ENCODE measurements at places on chromosomes 7 and 10.
A peak's percentile ranks its signal among the peaks of the same experiment; 100 is the strongest.

GRCh38 chr7:129821476-129821875 is 131.3 kb downstream of the UBE2H start:
- no peak for DNase-seq

DNA sequence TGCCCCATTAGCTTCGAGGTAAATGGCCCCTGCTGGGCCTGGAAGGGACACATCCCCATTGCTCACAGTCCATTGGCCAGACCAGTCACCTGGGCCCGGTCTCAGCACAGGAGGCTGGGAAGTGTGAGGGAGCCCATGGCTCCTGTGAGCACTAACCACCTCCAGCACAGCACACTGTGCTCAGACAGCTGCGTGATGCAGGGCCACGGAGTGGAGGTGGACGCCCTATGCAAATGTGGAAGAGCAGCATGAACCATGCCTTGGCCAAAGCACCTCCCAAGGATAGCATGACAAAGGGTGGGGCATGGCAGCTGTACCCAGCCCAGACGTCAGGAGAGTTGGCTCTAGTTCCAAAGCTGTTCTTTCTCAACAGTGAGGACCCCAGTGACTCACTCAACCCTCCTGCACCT is 120.1 kb upstream of the ZMIZ1 start:
- DNase-seq = no peak

GRCh38 chr10:111560027-111560426 is 483.2 kb downstream of the ADRA2A start:
- DNase-seq = no peak

DNA sequence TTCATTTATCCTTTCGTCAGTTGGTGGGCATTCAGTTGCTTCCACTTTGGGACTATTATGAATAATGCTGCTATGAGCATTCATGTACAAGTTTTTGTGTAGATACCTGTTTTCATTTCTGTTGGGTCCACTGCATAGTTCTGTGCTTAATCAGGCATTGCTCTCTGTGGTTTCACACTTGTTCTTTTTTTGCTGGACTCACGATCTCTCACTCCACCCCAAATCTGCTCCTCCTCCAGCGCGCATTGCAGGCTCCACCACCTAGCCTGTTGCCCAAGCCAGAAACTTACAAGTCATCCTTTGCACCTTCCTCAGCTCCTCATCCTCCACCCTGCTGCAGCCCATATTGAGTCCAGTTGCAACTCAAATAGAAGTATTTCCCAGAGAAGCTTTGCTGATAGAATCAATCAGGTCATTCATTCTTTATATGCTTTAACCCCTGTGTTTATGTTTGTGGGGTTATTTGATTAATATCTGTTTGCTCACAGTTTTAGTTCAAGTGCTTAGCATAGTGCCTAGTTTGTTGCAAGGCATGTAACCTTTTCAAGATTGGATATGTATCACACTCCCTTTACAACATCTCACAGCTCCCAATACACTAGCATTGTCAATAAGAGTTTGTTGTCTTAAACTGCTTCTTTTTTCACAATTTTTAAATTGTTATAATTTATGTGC is 16.6 kb upstream of the AFAP1L2 start:
- no peak for DNase-seq

DNA sequence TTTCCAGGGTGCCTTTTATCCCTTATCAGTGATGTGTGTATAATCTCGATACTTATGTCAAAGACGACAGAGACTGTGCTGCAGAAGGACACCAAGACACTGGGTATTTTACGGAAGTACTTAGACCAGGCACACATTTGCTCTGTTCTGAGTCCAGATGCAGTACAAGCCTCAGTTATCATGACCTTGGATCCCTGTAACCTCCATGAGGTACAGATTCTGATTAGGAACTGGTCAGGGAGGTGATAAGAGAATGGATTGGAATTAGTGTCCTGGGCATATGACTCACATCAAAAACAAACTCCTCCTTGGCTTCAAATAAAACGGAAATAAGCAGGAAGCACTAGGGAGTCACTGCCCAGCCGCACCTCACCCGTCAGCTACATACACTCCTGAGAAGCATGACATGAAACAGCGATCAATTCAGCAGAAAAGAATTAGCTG is 146.5 kb downstream of the SFMBT2 start:
- DNase-seq = no peak

- DNase-seq = no peak
Observed at GRCh38 chr10:78448470-78448869, 414.8 kb downstream of the RPS24 start.

- DNase-seq = no peak
Observed at GRCh38 chr7:75798770-75799169, 14.8 kb downstream of the CCL24 start.

GRCh38 chr10:97612386-97612785 is 20.9 kb downstream of the MORN4 start:
- DNase-seq = no peak

- no peak for DNase-seq
Observed at GRCh38 chr7:73699370-73700068, 16.1 kb downstream of the BUD23 start.

GRCh38 chr7:82677493-82677892 is 233.9 kb upstream of the CACNA2D1 start:
- DNase-seq = no peak

- no peak for DNase-seq
Observed at GRCh38 chr7:83101530-83101929, 61.2 kb downstream of the PCLO start.

DNA sequence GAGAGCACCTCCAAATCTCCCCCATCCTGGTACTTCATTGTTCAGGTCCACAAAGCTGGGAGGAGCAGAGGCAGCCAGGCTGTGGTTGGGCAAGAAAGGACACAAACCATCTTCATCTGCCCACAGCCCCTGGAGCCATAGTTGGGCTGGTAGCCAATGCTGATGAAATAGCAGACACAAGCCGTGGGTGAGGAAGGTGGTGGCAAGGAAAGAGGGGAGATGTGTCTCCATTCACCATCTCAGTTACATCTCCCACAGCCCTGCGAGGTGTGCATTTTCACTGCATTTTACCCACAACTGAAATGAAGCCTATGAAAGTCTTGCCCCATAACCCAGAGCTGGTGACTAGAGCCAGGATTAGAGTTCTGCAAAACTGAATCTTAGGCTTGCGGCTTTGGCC is 35.0 kb downstream of the PIK3AP1 start:
- DNase-seq = no peak

DNA sequence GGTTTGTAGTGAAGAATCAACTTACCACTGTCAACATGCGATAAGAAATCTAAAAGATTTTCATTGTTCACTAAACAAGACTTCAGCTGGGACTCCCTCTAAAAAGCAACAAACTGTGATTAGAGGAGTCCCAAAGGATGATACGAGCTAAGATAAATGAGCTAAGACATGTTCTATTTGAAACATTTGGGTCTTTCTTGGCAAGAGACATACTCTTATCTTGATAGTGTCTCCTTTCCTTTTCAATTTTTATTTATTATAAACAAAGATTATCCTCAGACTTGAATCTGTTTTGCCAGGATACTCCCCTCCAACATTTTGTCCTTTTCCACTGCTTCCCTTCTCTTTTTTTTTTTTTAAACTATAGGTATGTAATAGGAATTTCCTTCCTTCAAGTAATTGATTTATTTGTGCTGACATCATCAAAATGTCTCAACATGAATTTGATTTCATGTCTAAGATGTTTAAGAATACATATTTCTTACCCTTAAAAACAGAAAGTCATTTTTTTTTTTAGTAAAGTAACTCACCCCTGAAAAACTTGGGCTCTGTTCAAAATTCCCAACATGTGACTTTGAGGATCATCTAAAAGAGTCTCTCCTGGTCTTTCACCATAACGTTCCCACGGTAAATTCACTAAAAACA is 158.4 kb upstream of the NRP1 start:
- no peak for DNase-seq

- DNase-seq = peak; percentile 17
Observed at GRCh38 chr7:79176859-79177477, 276.5 kb downstream of the MAGI2 start.

DNA sequence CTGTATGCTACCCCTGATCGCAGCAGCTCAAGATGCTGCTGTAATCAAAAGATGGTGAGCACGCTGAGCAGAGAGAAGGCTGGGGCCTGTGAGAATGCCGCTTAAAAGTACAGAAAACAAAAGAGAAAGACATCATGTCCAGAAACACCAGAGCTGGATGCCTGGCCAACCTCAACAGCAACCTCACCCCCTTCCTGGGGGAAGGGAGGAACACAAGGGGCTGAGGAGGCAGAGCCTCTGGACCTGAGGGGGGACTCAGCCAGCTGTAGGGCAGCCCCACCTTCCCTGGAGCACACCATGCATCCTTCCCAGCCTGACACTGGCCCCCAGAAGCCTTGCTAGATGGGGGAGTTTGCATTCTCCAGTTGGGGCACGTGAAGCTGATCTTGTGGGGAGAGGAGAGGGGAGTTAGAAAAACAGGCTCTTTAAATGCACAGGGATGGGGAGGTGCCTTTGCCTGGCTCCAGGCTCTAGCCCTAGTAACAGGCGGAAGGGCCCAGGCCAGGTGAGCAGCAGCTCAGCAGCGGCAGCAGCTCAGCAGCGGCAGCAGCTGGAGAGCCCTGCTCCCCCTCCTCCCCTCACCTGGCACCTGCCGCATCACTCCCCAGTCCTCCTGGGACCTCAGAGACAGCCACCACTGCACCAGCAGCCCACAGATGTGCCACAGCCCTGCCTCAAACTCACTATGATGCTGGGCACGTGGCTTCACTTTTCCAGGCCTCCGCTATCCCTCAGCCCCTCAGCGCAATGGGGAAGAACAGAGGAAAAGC is 156.3 kb downstream of the NEURL1 start:
- no peak for DNase-seq

DNA sequence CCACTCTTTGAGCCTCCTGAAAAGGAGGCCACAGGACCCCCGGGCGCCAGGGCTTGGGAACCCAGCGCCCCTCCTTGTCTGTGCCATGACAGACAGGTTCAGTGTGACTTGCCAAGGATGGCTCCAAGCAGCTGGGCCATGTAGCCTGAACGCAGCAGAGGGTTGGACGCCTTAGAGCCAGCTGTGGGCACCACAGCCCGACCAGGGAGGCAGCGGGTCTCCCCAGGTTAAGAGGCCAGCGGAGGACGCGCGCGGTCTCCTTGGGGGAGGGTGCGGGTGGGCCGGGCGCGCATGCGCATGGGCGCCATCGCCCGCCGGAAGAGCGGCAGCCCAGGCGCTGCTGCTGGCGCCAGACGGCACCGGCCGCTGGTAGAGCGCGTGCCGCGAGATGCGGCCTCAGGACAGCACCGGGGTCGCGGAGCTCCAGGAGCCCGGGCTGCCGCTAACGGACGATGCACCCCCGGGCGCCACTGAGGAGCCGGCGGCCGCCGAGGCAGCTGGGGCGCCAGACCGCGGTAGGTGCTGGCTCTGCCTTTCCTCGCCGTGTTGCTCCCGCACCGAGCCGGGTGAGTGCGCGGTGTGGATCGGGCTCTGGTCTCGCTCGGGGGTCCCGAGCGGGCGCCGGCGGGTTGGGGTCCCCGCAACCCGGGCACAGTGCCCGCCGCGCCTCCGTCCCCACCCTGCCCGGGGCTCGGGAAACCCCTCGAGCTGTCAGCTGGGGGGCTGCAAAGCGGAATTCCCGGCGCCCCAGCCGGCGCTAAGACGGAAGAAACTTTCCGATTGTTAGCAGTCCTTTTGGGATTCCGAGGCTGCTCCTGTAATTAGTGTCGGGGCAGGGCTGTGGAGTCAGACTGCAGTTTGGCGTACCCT is at the start of gene SLC35G1:
SLC35G1 (plus strand) TSS at position 333 of the 870 bp plus-strand sequence; CDS start at position 389, 56 bp downstream.
- peak; percentile 2 for DNase-seq

DNA sequence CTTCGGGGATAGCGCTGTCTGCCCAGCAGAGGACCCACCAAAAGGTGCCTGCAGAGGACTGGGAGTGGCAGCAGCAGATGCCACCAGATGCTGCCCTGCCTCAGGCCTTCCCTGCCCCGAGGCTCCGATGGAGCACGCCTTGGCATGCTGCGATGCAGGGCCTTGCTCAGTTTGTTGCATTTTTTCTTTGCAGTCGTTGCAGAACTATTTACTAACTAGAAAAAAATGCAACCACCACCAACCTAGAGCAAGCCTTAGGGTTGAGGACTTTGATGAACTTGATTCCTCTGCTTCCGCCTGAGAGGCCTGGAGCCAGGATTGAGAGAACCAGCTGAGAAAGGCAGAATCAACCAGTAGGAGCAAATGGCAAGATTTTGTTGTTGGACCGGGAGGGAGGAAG is 585.6 kb upstream of the MKI67 start:
- no peak for DNase-seq

- no peak for DNase-seq
Observed at GRCh38 chr10:21330628-21331020, 194.9 kb downstream of the SKIDA1 start.

DNA sequence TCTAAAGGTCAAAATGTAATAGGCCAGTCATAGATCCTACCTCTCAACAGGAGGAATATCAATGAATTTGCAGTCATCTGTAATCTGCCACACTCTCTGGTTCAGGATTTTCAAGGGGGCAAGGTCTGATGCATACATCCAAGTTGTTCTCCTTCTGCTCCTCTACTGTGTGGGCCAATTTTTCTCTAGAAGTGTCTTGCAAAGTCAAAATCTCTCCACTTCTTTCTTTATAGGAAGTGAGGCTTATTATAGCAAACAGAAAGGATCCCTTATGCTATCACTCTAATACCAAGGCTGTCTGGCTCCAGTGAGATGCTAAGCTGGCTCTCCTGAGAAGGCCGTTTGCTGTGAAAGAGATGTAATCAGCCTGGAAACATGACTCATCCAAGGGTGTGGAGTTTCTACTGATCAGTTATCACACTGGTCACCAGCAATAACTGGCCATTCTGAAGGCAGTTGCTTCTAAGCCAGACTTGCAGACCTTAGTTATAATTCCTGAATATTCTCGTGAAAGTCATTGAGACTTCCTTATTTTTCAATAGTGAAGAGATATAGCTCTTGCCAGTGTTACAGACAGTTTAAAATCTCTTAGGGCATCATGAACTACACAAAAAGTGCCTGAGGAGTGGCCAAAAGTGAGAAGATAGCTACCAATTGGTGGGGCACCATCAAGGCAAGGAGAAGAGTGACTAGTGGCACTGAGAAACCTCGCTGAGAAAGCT is 43.2 kb upstream of the LRGUK start:
- DNase-seq = no peak

- DNase-seq = no peak
Observed at GRCh38 chr10:57825015-57825414, 442.7 kb downstream of the IPMK start.

- DNase-seq = no peak
Observed at GRCh38 chr7:158286210-158286609, 301.4 kb downstream of the PTPRN2 start.

DNA sequence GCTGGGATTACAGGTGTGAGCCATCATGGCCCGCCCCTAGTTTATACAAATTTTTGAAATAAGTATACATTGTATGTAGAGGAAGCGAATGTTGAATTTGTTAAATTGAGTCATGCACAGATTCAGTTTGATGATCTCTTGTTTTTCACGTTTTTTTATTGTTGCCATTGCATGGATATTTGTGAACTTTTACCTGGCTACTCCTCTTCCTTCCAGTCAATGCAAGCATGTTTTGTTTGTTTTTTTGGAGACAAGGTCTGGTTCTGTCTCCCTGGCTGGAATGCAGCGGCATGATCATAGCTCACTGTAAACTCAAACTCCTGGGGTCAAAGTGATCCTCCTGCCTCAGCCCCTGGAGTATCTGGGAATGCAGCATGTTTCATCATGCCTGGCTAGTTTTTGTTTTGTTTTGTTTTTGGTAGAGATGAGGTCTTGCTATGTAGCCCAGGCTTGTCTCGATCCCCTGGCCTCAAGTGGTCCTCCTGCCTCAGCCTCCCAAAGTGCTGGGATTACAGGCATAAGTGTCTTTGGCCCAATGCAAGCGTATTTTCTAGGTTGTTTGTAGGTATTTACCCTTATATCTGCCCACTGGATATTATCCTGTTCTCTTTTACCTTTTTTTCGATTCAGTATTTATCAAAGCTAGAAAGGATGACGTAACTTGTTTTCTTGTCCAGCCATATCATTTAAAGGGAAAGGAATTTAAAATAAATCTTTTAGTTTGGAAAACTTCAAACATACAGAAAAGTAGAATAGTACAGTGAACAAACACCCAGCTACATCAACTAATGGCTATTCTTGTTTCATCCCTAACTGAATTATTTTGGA is 11.0 kb downstream of the LCOR start:
- DNase-seq = no peak
